ENCODE measurements at places on chromosomes 11 and 22. TPM values are rescaled to one million over a fixed set of nuclear protein-coding genes. Genes with fewer than 3 reads are reported as not detected.

The ME3 gene
- 8.1 TPM for total RNA-seq

The PAMR1 gene
- 151 TPM for total RNA-seq

The CACNA1I gene
- not detected for total RNA-seq

The LUZP2 gene
- not detected for total RNA-seq

The NADSYN1 gene
- total RNA-seq: 46.7 TPM

The PHF21A gene
- total RNA-seq: 22.9 TPM

The ARHGEF17 gene
- total RNA-seq: 101 TPM

The CHRM4 gene
- not detected for total RNA-seq

The RAB36 gene
- total RNA-seq: 7.1 TPM

The NOX4 gene
- 7.0 TPM for total RNA-seq

DNA sequence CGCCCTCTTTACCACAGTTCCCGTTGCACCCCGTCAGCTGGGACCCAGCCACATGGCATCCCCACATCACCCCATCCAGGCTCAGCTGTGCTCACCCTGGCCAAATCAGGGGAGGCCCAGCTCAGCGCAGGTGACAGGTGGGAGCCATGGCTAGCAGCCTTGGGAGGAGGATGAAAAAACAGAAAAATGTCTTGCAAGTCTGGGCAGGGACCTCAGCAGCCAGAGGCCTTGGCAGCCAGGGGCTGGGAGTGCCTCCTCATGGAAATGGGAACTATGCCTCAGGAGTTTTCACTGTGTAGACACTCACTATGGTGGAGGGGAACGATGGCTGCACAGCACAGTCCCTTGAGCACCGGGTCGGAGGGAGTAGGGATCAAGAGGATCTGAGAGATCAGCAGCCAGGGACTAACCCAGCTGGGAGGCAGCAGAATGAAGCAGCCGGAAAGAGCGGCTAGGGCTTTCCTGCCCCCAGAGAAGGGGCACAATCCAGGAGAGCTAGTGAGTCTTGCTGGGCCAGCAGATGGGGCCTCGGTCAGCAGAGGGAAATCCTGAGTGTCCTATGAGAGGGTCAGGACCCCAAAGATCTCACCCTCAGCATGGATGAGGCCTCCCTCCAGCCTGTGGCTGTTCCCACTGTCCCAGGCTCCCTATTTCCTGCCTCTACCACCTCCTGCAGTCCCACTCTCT lies 6.2 kb upstream of the FTH1 start:
- peaks cover 2% of the 10 kb centered on the region for H3K27me3 ChIP-seq
- H3K36me3 ChIP-seq: no peaks in the 10 kb centered on the region
- peak overlapping the region; percentile 97 for H3K27ac ChIP-seq
- H3K4me3 ChIP-seq: no peak overlapping the region
- H3K4me1 ChIP-seq: peaks cover 59% of the 10 kb centered on the region

DNA sequence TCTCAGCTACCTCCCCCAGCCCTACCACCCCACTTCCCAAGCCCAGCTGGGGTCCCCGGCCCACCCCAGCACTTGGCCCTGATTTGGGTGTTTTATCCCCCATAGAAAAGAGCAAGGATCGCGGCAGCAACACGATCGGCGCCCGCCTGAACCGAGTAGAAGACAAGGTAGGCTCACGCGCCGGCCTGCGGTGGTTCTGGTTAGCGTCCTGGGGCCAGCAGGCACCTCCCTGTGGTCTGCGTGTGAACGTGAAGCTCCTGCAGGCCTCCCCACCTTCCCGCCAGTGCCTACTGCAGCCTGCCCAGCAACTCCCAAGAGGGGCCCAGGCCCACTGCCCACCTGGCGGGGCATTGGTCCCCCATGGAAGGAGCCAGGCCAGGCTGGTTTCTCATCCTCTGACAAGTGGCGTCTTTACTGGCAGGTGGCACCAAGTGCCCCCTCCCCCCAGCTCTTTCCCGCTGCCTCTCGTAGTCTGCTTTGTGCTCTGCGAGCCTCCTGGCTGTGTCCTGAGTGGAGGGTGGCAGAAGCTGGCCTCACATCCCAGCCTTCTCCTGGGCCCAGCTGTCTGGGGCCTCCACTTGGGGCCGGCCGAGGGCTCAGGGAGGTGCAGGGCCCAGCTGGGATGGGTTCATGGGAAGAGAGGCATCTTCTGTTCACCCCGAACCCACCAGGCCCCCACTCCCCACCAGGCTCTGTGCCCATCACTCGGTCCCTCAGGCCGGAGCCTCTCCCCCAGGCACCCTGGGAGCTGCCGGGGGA lies 78.3 kb upstream of the KCNQ1OT1 start:
- no peak for DNase-seq
- peaks cover 22% of the 10 kb centered on the region for H3K27me3 ChIP-seq
- no peak overlapping the region for H3K4me3 ChIP-seq

DNA sequence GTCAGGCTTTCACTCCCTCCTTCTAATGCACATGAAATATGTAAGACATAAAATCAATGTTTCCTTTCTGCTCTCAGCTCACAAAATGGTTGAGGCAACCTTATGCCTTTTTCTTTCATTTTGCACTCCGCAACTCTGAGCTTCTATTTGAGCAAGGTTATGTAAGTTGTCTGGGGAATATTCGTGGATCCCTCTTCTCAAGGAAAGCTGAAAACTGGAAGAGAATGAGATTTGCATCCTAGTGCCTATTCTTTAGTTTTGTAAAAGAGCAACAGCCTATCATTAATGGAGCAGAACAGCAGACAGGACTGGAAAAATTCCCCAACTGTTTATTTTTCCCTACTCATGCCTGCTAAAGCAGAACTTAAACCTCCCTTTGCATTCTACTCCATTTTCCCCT lies 141.7 kb downstream of the FAM76B start:
- no peak overlapping the region for H3K4me3 ChIP-seq
- H3K27ac ChIP-seq: no peak overlapping the region
- DNase-seq: no peak
- no peaks in the 10 kb centered on the region for H3K36me3 ChIP-seq
- H3K27me3 ChIP-seq: no peaks in the 10 kb centered on the region

DNA sequence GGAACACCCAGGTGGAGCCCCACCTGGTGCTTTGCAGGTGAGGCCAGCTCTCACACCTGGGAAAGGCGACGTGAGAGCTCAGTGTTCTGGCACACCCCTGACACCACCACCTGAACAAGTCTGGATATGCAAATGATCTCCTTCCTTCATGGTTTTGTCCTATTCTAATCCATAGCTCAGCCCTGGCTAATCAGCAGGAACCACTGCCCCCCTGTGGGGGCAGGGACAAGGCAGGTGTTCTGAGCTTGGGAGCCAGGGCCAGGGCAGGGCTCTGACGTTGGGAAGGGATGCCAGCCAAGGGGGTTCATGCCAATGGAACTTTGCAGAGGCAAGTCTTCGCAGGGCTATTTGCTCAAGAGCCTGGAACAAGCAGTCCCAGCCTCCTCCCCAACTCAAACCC lies 144.2 kb downstream of the TRIM29 start:
- no peaks in the 10 kb centered on the region for H3K4me1 ChIP-seq
- H3K4me3 ChIP-seq: no peak overlapping the region
- no peak for DNase-seq
- H3K27me3 ChIP-seq: peaks cover 43% of the 10 kb centered on the region
- no peaks in the 10 kb centered on the region for H3K36me3 ChIP-seq
- no peak overlapping the region for H3K27ac ChIP-seq

- H3K36me3 ChIP-seq: no peaks in the 10 kb centered on the region
- H3K4me3 ChIP-seq: no peak overlapping the region
- H3K27me3 ChIP-seq: no peaks in the 10 kb centered on the region
- H3K27ac ChIP-seq: no peak overlapping the region
- no peaks in the 10 kb centered on the region for H3K4me1 ChIP-seq
Measured at GRCh38 chr11:39304586-39304985, 2154.9 kb downstream of the LRRC4C start.

DNA sequence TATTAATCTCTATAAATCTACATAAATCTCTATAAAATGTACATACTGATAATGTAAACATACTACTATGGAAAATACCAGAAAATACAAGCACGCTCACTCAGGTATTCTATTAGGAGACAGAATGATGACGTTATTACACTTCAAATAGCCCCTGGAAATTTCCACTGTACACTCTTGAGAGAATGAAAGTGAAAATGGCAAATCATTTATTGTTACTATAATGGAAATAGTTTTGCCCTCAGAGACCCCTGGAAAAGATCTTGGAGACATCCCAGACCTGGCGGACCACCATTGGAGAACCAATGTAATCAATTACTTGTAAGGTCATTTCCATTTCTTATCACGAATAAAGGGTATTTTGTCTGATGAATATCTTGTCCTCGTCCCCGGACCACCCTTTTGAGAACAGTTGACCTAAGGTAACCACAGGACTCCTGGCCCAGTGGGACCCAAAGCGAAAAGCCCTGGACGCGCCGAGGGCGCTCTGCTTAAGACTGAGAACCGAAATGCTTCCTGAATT lies 509 bp upstream of the PRRG4 start:
- peaks cover 7% of the 10 kb centered on the region for H3K4me1 ChIP-seq
- peak overlapping the region; percentile 86 for H3K4me3 ChIP-seq
- no peaks in the 10 kb centered on the region for H3K36me3 ChIP-seq
- peaks cover 43% of the 10 kb centered on the region for H3K27me3 ChIP-seq
- H3K27ac ChIP-seq: no peak overlapping the region

DNA sequence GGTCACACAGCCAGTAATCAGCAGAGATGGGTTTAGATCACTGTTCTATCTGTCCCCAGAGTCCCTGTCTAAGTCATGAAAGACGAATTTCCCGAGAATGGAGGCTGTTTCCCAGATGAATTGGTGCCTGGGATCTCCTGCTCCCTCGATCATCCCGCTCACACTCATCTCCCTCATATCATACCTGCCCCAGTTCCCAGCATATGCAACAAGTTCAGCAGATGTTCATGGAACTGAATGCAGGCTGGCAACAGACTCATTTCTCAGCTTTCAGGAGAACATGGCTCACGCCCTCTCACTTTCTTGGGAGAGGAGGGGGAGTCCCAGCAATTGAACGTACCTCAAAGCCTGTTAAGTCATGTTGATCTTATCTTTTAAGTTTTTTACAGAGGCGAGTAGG lies 22.1 kb downstream of the CD6 start:
- DNase-seq: no peak
- H3K27ac ChIP-seq: no peak overlapping the region
- no peak overlapping the region for H3K4me3 ChIP-seq
- H3K27me3 ChIP-seq: peaks cover 31% of the 10 kb centered on the region
- no peaks in the 10 kb centered on the region for H3K36me3 ChIP-seq
- no peaks in the 10 kb centered on the region for H3K4me1 ChIP-seq
